ENCODE measurements at places on chromosomes 4 and X.

DNA sequence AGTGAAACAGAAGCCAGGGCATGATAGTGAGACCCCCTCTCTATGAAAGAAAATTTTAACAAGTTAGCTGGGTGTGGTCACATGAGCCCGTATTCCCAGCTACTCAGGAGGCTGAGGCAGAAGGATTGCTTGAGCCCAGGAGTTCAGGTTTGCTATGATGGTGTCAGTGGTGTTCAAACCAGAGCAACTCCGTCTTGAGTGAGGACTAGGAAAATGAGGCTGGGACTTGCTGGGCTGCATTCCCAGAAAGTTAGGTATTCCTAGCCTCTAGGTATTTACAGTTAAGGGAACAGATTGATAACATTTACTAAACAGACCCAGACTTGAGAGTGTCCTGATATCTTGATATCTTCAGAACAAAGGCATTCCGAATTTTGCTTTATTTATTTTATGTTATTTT lies 37.0 kb upstream of the NOCT start:
- no peak for DNase-seq

- DNase-seq, result no peak
Measured at GRCh38 chrX:19953145-19953544, 37.7 kb downstream of the BCLAF3 start.

- DNase-seq, result no peak
Measured at GRCh38 chr4:108560616-108561015, 59.8 kb upstream of the RPL34 start.

DNA sequence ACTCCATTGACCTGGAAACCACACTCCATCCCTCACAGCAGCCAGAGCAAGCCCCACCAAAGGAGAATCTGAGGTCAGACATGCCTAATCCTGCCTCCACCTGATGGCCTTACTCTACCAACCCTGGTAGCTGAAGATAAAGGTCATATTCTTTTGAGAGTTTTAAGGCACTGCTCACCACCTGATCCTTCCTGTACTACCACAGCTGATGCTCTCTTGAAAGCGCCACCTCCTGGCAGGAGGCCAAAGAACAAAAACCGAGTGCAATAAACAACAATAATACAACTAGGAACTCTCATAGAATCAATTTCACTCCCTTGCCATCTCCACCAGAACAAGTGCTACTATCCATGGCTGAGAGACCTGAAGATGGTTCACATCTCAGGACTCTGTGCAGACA lies 301.6 kb downstream of the NAF1 start:
- DNase-seq, result no peak
